Stimulated activated CD4-positive, alpha-beta T cell treated with anti-CD3 and anti-CD28 coated beads, Interleukin-4, amount 100 ng/mL, for 24 hours (primary cell): ENCODE measurements at places on chromosomes 3 and 15.
A peak's percentile ranks its signal among the peaks of the same experiment; 100 is the strongest.

- DNase-seq: no peak
Observed at GRCh38 chr15:83720468-83720867, 66.5 kb downstream of the ADAMTSL3 start.

DNA sequence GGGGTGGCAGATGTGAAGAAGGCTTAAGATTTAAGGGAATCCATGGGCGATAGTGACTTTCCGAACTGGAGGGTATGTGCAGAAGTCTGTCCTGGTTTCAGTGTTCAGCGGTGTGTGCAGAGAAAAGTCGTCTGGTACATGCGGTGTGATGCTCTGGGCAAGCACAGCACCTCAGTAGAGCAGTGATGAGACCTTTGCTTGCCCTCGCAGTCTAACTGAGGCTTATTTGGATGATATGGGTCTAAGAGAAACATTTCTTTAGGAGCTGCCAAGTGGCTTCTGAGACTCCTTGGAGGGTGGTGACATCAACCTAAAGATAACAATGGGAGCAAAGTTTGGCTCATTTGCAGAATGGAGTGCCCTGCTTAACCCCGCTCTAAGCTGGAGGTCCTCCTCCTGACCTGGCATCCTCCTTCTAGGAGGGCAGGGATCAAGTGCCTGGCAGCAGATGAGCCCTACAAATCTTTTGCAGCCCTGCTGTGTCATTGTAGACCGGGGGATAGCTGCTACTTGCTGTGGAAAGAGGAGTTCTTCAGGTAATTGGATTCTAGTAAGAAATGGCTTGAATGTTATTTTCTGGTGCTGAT, 228.1 kb upstream of the AZI2 start:
- DNase-seq: no peak

DNA sequence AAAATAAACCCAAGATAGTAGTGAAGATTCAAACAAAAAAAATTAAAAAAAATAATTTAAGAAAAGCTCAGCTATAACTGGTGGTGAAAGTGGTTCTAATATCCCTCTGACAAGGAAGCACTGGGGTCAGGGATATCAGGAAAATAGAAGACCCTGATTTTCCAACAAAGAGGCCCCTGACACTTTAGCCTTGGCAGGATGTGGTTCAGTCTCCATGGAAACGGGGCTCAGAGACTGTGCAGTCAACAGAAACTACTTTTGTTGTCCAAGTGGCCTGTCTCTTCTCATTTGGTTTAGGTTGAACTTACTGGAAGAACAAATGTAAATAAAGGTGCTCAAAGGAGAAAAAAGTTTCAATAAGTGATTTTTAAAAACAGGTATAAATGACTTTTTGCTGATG, 27.2 kb downstream of the INTS14 start:
- peak; percentile 20 for DNase-seq

DNA sequence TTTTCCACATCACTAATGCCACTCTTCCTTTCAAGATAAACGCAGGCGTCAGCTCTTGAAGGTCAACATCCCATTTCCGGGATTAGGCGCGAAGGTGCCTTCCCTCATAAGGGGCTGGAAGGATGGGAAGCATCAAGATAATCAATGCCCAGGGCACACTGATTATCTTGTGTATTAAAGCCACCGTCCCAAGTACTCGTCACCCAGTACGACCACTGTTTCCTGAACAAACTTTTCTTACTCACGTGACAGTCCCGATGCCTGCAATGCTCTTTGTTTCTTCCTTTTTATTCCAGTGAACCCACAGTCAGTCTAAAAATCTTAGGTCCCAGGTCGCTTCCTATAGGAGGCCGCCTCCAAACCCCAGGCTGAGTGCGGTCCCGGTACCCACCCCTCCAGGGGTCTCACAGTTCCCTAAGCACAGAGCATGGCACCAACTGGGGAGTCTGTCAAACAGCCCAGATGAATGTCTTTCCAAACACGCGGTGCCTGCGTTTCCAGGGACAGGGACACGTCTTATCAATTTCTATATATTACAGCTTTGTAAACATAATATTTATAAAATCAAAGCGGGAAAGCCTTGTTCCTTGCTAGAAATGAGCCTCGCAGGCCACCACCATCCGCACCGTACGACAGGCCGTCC, 589 bp downstream of the ANAPC13 start:
- no peak for DNase-seq

DNA sequence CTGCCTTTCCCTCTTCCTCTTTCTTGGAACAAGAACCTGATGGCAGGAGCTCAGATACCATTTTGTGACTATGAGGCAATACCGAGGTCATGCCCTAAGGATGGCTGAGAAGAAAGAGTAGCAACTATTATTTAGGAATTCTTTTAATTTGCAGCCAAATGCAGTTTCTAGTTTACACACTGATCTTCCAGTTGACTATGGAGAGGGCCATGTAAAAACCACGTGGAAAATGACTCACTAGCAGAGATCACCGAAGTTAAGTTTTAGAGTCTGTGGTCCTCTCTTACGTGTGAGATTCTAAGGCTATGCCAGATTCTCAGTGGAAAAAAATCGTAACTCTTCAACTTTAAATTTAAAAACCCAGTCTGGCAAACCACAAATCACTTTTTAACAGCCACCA, 7.8 kb downstream of the BNC1 start:
- no peak for DNase-seq

DNA sequence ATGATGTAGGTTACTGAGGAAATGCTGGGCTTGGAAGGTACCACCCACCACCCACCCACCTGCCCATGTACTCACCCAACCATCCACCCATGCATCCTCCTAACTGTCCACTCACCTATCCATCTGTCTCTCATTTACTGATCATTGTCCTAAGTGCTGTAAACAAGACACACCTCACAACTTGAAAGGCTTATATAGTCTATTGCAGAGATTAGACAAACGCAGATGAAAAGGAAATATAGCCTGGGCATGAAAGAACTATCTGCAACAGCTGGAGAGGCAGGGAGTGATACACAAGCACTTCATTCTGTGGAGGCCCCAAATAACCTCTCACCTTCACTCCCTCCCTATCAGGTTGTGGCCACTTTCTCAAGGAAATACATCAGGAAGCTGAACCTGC, 54.0 kb downstream of the DAPK2 start:
- DNase-seq: no peak

DNA sequence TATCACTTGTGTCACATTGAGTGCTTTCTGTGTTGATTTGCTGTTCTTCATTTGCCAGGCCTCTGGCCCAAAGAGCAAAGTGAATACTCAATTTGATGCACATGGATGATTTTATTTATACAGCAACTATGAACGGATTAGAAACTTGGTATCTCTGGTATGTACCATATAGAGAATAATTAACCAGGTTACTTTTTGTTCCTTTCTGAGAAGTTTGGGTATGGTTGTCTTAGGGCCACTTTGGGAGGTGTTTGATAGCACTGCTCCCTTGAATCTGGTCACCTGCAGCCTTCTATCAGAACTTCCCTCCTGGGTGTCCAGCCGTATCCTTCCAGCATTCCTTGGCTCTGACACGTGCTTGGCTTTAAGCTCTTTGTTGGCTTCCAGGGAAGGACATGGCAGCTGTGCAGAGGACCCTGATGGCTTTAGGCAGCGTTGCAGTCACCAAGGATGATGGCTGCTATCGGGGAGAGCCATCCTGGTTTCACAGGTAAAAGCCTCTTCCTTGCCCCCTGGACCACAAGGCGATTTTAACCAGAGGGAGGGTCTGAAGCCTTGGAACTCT, 12.7 kb downstream of the TAGLN3 start:
- no peak for DNase-seq

DNA sequence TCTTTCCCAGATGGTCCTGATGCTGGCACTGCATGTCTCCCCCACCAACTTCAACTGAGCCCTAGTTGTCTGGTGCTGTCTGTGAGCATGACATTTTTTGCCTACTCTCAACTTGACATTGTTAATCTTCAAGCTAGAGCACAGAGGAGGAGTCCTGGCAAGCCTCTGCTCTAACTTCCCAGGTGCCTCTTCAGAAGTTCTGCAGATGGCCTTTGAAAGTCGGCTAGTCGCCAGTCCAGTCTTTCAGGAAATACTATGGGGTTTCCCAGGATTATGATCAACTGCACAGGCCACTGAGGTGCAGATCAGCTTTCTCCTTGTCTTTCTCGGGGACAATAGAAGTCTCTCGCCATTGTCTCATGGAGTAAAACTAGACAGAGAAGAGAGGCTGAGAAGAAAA, 86.7 kb downstream of the ST8SIA2 start:
- DNase-seq: no peak

DNA sequence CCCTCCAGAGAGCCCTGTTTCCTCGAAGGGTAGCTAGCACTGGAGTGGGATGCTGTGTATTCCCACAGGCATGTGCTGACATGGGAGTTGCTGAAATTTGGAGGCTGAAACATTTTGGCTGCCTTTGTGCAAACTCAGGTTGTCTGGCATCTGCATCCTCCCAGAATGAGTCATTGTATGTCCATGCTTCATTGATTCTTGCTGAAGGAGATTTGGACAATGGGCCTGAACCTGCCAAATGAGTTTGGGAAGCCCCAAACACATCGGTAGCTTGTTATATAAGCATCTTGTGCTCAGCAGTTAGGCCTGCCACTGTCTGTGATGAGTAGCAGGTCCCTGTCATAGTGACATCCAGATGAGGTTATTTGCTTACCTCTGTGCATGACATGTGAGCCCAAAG, 160.0 kb downstream of the IL5RA start:
- DNase-seq: no peak

GRCh38 chr3:132064114-132064513, 29.3 kb upstream of the CPNE4 start:
- no peak for DNase-seq

DNA sequence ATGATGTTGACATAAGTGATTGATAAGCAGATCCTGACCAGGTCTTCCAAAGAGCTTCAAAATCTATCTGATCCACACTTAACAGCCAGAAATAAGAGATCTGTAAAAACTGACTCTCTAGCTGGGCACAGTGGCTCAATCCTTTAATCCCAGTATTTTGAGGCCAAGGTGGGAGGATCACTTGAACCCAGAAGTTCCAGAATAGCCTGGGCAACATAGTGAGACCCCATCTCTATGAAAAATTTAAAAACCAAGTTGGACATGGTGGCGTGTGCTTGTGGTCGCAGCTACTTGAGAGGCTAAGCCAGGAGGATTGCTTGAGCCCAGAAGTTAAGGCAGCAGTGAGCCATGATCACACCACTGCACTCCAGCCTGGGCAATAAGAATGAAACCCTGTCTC, 43.6 kb downstream of the PIGB start:
- DNase-seq: no peak

GRCh38 chr3:59425371-59425770, 375.5 kb upstream of the CFAP20DC start:
- DNase-seq: no peak

DNA sequence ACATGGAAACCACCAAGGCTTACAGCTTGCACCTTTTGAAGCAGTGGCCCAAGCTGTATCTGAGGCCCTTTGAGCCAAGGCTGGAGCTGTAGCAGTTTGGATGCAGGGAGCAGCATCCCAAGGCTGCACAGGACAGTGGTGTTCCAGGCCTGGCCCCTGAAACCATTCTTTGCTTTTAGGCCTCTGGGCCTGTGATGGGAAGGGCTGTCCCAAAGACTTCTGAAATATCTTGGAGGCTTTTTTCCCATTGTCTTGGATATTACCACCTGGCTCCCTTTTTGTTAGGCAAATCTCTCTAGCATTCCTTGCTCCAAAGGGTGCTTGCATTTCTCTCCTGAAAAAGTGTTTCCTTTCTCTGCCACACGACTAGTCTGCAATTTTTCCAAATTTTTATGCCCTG, 302.8 kb upstream of the MDFIC2 start:
- DNase-seq: no peak

GRCh38 chr15:88776646-88777045, 26.6 kb upstream of the ACAN start:
- DNase-seq: no peak

DNA sequence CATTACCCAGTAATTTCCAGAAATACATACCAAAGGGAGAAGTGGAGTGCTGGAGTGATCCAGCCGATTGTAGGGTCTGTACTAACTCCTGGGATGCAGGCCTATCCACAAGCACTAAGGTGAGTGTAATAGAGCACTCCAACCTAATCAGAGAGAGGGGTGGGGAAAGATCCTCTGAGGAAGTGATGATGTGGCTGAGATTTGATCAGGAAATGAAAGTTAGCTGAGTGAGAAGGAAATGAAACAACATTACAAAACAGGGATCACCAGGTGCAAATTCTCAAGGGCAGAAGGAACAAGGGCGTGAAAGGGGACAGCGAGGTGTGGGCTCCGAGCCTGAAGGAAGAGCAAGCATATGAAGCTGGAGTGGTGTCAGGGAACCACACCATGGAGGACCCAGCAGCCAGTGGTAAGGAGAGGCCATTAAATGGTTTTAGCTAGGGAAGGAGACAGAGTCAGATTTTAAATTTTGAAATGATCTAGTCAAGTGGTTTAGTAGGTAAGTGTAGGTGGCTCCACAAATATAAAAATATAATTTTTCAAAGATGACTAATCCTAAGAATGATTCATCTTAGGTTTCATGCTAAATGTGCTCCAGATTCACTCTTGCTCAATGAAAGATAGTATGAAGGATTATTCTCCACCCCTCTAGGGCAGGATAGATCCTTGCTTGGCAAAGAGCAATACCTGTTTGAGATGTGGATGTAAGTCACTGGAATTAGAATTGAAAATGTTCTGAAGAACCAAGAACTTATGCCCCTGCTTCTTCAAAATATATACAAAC, 348.7 kb downstream of the TBL1XR1 start:
- no peak for DNase-seq

GRCh38 chr15:33198541-33198940, 4.0 kb upstream of the FMN1 start:
- DNase-seq: no peak

DNA sequence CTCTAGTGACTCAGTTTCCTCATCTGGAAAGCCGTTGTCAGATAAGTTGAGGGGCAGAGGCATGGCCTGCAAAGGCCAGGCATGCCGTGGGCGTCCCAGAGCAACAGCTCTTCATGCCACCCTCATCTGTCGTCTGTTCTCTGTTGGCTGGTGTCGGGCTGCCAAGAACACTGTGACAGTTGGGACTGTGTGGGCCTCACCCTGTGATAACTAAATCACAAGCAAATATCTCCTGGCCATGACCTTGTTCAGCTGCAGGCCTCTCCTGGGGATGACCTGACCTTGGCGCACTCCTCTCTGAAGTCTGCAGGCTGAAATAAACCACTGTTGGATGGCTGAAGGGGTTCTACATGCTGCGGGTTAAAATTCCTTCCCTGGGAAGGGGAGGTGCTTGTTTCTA, 145.9 kb downstream of the SHQ1 start:
- no peak for DNase-seq

GRCh38 chr15:39792844-39793335, 10.2 kb upstream of the FSIP1 start:
- DNase-seq: no peak

DNA sequence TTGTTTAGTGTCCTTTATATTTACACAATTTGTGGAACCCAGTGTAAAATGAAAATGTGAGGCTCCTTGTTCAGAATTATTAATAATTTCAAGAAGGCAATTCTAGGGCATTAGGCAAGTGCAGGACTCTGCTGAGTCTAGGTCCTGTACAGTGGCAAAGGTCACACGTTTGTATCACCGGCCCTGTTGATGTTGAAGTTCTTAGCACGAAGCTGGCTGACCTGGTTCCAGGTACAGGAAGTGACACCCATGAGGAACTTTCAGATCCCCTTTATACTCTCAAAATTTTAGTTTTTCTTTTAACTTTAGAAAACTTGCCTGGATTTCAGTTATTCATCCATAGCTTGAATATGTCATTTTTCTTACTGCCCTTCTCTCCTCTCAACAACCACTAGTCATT, 349.4 kb downstream of the CNTN6 start:
- DNase-seq: no peak

- peak; percentile 64 for DNase-seq
Observed at GRCh38 chr3:10602769-10603768, 97.7 kb upstream of the ATP2B2 start.
